ENCODE measurements at places on chromosomes 5 and 9.

- DNase-seq = peak; percentile 56
Observed at GRCh38 chr5:56129288-56129687, 103.8 kb downstream of the ANKRD55 start.

GRCh38 chr9:113530022-113530635 is 66.6 kb downstream of the RGS3 start:
- no peak for DNase-seq

GRCh38 chr9:132703336-132703735 is 33.1 kb downstream of the GTF3C4 start:
- DNase-seq = peak; percentile 27

GRCh38 chr5:151648988-151649387 is 37.7 kb downstream of the SPARC start:
- DNase-seq = no peak

GRCh38 chr9:130422546-130422945 is 22.2 kb upstream of the ASS1 start:
- no peak for DNase-seq

GRCh38 chr5:139768807-139769465 is 26.7 kb upstream of the PSD2 start:
- DNase-seq = peak; percentile 61

GRCh38 chr5:170971-171800 is 20.1 kb upstream of the LRRC14B start:
- no peak for DNase-seq

GRCh38 chr5:142156839-142157463 is 48.4 kb downstream of the NDFIP1 start:
- DNase-seq = no peak

GRCh38 chr9:82903503-82903902 is 159.4 kb downstream of the RASEF start:
- DNase-seq = no peak

GRCh38 chr5:156753846-156754245 is 96.2 kb upstream of the PPP1R2B start:
- DNase-seq = no peak

GRCh38 chr5:140114341-140115185 is 654 bp downstream of the PURA start:
- peak; percentile 68 for DNase-seq

- no peak for DNase-seq
Observed at GRCh38 chr9:101083448-101084202, 55.1 kb downstream of the PLPPR1 start.

GRCh38 chr5:164203581-164204225 is 698.3 kb downstream of the MAT2B start:
- DNase-seq = no peak

DNA sequence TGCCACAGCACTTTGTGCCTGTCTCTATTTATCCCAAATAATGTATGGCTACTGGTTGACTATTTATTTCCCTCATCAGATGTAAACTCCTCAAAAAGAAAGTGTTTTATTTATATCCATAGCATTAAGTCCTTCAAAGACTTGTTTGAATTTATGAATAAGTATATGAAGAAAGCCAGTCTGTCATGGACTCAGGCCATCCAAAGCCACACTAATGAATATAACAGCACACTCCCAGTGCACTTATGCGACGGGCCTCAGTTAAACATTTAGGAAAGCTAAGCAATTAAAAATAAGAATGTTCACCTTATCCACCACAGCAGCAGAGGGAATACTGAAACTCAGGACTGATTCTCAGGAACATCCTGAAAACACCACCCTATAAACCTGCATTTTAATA is 77.5 kb downstream of the DENND1A start:
- DNase-seq = no peak

DNA sequence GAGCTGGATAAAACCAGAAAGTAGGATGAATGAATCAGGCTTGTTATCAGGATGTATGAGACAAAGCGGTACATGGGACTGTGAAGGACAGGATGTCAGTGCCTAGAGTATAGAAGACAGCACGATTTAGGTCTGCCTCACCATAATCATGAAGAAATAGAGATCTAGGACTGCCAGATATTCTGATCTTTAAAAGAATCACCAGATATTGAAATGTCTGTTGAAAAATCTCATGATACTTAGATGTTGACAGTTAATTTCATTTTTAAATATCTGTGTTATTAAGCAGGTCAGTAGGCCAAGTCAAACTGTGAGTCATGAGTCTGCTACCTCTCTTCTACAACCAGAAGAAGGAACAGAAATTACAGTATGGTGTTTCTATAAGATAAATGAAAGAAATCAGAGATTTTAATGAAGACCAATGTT is 65.0 kb downstream of the ST8SIA4 start:
- no peak for DNase-seq

- DNase-seq = peak; percentile 12
Observed at GRCh38 chr9:104553261-104553660, 15.7 kb upstream of the OR13C8 start.

DNA sequence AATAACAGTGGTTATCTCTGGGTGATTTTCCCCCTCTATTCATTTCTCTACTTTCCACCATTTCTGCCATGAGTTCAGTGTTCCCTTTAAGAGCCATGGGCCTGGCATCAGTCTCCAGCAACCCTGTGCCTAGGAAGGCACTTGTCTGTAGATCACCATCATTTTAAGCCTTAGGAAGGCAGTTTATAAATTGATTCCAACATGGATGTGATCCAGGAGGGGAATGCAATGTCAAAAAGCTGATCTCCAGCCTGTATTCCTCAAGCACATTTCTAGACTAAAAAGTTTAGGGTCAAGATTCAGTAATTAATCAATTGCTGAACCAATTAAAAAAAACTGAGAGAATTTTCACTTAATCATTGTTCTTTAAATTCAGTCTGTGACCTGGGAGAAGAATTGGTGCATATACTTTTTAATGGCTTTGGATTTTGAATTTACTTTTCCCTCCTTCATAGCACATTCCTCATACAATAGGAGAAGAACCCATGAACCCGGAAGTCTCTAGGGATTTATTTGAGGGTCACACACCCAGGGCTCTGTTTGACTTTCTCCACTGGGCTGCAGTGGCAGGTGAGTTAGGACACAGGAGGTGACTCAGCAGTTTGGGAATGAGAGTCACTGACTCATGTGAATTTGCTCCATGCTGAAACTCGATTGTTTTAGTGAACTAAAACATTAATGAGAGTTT is 6.1 kb upstream of the ERMP1 start:
- peak; percentile 95 for DNase-seq

GRCh38 chr5:150640311-150641005 is at the start of gene SYNPO:
Gene SYNPO, plus strand, starts transcription at chr5:150640660. Its CDS starts 7,616 bp downstream, at chr5:150648276.
- DNase-seq = peak; percentile 93

- DNase-seq = peak; percentile 85
Observed at GRCh38 chr5:34923694-34924461, 5.5 kb upstream of the DNAJC21 start.

DNA sequence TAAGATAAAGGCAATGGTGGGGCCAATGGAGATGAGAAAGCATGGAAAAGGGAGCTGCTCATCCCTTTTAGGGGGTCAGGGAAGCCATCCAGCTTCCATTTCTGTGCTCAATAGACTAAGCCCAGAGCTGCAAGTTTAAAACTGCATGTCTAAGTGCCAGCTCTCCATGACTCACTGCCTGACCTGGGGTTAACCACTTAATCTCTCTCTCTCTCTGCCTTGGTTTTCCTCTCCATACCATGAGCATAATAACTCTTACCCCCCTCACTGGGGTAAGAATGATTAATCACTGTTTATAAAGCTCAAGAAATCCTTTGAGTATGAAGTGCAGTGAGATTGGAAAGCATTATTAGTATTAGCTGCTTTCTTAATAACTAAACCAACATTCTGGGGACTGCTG is 1382.4 kb upstream of the WWC1 start:
- peak; percentile 90 for DNase-seq

- peak; percentile 60 for DNase-seq
Observed at GRCh38 chr9:4987961-4988421, 2.9 kb downstream of the JAK2 start.

DNA sequence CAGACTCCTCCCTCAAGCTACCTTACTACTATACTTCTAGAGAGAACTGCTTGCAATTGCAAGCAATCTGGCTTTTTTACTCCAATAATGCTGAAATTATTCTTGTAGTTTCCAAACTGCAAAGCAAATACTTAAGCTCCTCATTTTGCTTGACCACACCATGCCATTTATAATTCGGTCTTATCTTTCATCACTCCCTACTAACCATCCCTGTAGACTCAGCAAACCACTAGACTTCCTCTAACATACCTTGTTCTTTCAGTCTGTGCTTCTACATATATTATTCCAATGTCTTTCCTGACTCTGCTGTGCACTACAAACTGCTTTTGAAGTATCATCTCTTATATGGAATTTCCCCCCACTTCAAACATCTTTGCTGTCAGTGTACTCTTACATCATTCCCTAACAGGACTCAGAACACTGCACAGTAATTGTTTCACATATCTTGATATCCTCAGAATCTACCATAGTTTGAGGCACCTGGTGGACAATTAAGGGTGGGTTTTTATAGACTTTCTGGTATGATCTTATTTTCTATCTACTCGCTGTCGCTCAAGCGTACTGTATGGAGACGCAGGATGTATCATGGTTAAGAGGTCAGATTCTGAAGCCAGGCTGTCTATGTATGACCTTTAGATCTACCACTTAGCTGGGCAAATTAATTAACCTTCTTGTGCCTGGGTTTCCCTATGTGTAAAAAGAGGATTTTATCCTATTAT is 2.8 kb downstream of the IL6ST start:
- DNase-seq = no peak

DNA sequence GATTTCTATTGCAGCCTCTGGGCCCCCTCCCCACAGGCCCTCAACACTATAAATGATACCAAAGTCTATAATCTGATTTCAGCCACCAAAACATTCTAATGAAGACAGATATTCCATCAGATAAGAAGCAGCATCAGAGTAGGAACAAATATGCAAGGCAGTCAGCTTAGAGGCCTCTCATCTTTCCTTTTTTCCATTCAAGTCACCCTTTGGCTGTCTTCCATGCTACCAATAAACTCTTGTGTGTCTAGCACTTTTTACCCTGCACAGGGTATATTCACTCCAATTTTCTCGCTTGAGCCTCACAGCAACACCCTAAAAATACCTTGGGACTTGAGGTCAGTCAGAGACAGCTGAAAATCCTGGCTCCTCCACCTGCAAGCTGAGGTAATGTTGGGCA is 193.7 kb downstream of the BRINP1 start:
- no peak for DNase-seq

GRCh38 chr5:93343570-93343969 is 237.4 kb downstream of the NR2F1-AS1 start:
- DNase-seq = no peak

- DNase-seq = peak; percentile 22
Observed at GRCh38 chr5:150321784-150322183, 19.1 kb upstream of the ARSI start.

DNA sequence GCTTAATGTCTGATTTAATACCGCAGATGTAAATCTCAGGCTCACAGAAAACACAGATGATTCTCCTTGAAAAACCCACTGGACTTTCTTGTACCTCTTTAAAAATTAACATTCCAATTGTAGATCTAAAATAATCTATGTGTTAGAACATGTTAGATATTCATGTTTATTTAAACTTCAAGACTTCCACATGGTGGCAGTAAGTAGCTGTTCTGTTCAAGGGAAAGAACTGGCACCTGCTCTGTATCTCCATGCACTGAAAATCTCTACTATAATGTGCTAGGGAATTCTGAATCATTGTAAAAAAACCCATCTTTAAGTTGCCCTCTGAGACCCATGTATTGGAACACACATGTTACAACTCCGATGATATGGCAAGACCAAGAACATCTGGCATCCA is 366.9 kb downstream of the DMRTA1 start:
- DNase-seq = peak; percentile 39

- DNase-seq = no peak
Observed at GRCh38 chr9:14156046-14156445, 157.9 kb downstream of the NFIB start.

GRCh38 chr9:102225841-102226441 is 487.5 kb upstream of the GRIN3A start:
- DNase-seq = no peak

- DNase-seq = no peak
Observed at GRCh38 chr9:99169982-99170761, 51.6 kb downstream of the ALG2 start.

- DNase-seq = no peak
Observed at GRCh38 chr9:105511446-105511845, 46.5 kb upstream of the FKTN start.

GRCh38 chr9:22041775-22042174 is 32.7 kb upstream of the CDKN2B start:
- peak; percentile 65 for DNase-seq

GRCh38 chr5:128483738-128484137 is 54.3 kb downstream of the FBN2 start:
- no peak for DNase-seq

DNA sequence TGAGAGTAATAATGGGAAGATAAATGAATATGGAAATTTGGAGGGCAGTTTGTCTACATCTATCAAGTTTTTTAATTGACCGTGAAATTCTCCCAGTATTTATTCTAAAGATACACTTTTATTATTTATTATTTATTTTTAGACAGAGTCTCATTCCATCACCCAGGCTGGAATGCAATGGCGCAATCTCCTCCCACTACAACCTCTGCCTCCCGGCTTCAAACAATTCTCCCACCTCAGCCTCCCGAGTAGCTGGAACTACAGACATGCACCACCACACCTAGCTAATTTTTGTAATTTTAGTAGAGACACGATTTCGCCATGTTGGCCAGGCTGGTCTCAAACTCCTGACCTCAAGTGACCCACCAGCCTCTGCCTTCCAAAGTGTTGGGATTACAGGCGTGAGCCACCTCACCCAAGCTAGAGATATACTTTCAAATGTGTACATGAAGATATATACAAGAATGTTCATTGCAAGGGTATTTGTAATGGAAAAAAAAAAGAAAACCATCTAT is 97.7 kb upstream of the SLC12A2 start:
- no peak for DNase-seq

DNA sequence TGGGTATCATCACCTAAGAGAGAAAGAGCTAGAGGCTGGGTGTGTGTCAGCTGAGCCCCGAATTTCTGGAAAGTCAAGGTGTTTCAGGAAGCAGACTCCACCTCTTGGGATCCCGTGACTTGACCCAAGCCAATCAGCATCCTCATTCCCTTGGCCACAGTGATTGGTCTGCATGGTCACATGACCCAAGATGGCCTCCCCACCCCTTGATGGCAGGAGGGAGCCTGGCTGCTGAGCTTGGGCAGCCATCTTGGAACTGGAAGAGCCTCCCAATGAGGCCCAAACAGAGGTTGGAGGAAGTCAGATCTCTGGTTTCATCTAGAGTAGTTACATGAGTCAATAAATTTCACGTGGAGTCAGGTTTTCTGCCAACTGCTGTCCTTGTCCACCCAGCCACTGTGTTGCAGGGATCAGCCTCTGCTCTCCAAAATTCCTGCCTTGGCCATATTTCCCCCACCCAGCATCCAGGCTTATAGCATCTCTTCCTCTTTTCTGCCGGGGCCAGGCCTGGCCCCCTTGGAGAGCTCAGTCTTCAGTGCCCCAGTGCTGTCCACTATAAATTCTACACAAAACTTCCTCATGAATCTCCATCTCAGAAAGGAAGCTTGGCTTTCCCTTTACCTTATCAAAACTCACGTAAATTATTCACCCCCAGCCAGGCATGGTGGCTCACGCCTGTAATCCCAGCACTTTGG is 17.2 kb upstream of the SUSD3 start:
- DNase-seq = no peak
